Common myeloid progenitor, CD34-positive (primary cell): ENCODE measurements at places on chromosomes 5 and 9.

- no peak for DNase-seq
Measured at GRCh38 chr5:156383510-156384265, 56.7 kb downstream of the SGCD start.

- DNase-seq = no peak
Measured at GRCh38 chr9:136470792-136471469, 11.9 kb downstream of the SEC16A start.

DNA sequence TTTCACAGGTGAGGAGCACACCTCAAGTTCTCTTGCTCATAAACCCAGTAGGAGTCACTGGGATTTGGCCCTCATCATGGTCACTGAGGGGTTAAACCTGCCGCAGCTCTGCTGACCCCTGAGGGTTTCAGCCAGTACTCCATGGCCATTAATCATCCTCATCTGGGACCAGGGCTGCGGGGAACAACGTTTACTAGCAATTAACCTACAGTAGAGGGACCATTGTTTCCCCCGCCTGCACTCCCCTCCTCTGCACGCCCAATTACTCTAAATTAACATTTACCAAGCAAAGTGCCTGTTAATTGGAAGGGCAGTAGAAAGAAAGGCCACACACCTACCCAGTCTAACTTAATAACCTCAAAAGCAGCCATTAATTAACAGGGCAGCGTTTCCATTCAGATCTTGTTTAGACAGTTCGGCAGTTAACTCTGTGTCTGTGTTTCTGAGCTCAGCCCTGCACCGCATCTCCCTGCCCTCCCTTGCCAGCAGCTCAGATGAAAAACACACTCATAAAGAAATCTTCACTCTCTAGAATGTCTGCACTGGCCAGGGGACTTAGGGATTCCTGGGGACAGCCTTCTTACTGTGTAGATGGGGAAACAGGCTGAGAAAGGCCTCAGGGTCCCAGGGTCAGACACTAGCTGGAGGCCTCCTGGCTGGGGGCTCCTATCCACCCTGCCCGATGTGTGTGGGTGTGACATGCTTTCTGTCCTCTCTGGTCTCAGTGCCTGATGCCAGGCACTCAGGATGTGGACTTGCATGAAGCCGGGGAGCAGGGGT is 51.6 kb downstream of the ALG2 start:
- no peak for DNase-seq

DNA sequence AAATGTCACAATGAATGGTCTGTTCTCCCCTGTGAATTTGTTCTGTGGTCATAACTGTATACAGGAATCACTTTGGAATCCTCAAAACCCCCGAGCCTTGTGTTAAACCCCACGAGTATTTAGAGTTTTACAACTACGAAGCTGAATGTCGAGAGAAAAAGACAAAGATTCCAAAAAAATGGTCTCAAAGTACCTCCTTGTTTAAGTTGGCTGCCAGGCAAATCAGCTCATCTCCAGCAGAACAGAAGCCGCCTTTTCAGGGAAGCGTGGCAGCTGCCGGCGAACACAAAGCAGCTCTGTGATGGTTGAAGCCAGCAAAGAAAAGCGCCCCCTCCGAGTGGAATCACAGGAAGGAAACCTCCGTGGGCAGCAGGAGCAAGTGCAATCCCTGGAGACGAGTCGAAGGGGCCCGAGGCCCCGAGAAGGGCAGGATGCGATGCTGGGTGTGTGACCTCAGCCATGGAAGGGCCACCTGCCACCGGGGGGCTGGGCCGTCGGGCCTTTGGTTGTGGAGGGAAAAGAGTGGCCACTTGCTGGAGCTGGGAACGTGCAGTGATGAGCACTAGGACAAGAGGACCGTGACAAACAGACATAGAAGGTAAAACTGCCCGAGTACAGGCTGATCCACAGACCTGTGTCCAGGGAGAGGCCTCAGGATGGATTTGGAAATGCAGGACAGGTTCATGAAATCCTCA is 706.4 kb downstream of the SEMA5A start:
- DNase-seq = no peak

GRCh38 chr5:33713136-33713765 is 178.5 kb downstream of the ADAMTS12 start:
- peak; percentile 28 for DNase-seq

- no peak for DNase-seq
Measured at GRCh38 chr5:150488519-150489359, 19.2 kb upstream of the NDST1 start.

DNA sequence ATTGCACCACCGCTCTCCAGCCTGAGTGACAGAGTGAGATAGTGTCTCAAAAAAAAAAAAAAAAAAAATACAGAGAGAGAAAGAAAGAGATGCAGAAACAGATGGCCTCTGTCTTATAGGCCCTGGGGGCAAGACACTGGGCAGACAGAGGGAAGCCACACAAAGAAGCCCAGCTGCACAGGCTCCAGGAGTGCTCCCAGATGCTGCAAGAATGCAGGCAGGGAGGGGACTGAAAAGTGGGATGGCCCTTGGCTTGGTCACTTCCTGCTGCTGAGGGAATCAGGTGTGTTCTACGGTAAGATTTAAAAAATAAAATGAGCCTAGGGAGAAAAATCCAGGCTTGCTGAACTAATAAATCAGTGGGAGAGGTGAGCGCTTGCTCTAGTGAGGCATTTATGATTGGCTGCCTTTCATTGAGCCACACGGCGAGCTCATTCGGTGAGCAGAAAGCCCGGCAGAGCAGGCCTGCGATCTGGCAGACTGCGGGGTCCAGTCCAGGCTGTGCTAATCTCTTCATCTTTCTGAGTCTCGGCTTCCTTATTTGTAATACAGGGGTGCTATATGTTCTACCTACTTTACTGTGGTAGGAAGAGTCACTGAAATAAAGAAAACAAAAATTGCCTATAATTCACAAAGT is 80.6 kb downstream of the RAD23B start:
- DNase-seq = no peak
